Hypothalamus (tissue), 51 donors: ENCODE measurements at places on chromosomes 6 and 20.

- no peak for DNase-seq
Observed at GRCh38 chr6:110930781-110931180, 27.7 kb upstream of the GTF3C6 start.

GRCh38 chr20:31496761-31497295, 17.4 kb upstream of the HM13 start:
- DNase-seq: no peak

DNA sequence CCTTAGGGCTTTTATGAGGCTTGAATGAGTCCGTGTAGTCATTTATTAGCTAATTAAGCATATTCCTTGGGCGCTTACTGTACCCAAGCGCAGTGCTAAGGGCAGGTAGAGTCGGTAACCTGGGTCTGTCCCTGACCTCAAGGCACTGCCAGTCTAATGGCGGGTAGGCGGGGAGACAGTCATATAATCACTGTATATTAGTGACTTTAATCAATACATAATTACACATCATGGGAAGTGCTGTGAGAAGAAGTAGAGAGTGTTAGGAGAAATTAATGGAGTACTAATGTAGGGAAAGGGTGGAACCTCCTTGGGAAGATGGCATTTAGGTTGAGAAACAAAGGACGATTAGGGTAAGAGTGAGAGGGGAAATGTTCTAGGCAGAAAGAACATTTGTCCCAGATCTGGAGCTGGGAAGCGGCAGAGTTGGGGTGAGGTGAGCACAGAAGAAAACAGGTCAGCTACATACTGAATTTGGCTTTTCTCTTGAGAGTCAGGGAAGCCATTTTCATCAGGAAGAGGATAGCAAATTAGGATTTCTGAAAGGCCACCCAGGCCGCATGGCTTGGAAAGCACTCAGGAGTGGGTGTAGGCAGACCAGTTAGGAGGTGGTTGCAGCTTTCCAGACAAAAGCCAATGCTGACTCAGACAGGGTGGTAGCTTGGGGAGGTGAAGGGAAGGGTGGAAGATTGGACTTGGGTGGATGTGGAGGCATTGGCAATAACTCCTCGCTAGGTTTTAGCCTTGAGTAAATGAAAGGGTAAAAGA, 954 bp upstream of the BLCAP start:
- DNase-seq: no peak

GRCh38 chr6:142613981-142614380, 312.2 kb downstream of the ADGRG6 start:
- no peak for DNase-seq

DNA sequence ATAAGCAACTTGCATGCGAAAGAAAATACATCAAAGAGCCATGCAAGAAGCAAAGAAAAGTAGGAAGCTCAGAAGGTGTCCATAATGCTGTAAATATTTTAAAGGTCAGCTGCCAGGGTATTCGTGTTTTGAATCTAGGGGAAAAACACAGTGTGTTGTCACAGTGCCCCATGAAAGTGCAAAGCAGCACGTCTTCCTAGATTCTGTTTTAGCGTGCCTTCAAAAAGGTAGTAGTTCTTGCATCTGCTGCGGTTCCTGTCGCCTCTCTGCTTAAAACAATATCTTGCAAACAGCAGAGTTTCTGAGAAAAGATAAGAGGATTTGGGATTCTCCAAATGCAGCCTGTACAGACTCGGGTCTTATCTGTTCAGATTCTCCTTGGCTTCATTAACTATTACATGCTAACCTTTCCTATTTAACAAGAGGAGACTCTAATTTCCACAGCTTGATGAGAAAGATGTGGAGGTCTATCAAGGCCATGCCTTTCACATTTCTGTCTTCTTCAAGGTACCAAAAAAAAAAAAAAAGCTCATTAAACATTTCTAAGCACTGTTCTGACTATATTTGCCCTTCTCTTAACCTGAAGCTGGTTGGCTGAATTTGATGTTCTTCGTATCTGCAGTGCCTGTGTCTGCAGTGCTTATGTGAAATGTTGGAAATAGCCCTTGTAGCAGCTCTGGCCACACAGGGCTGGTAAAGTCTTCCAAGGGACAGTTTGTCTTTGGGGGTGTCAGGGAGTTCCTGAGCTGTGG, 297.5 kb downstream of the ADGB start:
- DNase-seq: no peak

- no peak for DNase-seq
Observed at GRCh38 chr6:83378621-83379388, 52.0 kb downstream of the ME1 start.

DNA sequence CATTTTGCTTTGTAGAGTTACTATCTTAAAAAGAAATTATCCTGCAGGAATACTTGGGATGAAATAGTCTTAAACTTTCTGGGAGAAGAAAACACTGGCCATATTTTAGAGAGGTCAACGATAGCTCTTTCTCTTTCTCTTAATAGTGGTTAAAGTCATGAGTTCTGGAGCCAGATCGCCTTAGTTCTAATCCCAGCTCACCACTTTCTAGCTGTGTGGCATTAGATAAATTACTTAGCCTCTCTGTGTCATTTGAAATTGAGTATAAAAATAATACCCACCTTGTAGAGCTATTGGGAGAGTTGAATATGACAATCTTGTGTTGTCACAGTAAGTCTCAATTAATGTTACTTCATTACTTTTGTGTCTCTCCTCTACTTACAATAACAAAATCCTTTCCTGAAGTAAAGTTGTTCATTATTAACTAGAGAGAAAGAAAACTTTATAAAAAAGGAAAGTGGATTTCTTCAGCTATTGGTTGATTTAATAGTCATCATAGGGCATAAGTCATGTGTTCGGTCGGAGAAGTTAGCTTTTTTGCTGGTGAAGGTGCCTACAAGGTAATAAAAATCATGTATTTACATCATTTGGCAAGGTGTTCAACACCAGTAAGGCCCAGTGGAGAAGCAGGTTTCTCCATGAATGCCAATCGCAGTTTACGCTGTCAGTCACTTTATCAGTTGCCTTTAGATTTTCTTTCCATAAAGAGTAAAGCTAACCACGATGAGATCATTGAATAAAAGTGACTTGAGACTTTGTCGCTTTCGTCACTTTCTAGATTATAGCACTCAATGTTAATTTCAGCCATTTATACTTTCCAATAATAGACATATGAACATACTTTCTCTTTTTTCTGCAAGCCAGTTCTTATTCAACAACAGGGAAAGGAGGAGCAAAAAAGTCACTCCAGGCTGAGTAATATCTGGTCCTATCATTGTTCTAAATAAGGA, 2.0 kb downstream of the NEDD9 start:
- no peak for DNase-seq

DNA sequence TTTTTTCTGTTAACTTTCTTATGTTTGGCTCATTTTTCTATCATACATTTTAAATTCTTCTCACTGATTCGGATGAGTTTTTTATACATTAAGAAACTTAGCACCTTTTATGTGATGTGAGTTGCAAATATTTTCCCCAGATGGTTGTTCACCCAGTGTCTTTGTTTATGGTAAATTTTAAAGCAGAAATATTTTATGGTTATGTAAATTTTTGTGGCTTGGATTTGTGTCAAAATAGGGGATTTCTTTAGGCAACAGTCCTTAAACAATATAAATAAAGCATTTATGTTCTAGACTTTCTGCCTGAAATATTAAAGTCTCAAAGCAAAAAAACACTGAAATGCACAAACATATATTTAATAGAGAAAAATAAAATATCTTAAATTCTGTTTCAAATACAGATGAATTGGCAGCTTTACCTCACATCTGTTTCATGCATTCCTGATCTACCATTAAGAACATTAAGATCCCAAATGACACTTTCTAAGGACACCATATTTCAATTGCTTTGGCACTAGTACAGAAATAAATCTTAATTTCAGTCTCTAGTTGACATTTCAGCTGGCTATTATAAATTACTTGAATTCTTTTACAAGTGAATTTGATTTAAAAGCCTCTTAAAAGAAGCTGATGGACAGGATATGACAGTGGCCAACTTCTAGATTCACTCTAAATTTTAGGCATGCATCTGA, 646.6 kb downstream of the HACE1 start:
- DNase-seq: no peak

GRCh38 chr6:125729983-125730382, 19.4 kb upstream of the HEY2 start:
- no peak for DNase-seq

DNA sequence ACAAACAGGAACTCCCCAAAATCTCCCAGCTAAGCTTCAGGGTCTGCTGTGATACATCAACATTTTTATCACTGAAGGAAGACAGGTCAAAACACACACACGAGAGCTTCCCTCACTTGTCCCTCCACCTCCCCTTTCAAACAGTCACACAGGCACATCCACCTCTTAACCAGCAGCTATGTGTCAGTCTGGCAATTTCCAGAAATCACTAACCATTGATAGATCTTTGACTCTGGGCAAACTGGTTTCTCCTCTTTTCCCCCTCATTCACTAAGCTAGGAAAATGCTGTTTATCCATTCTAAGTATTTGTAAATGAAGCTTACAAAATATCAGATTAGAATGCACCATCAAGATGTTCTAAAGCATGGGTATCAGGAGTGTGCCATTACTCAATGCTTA, 87.8 kb downstream of the DCDC2 start:
- DNase-seq: no peak

- no peak for DNase-seq
Observed at GRCh38 chr20:44188752-44189151, 1.8 kb upstream of the JPH2 start.

DNA sequence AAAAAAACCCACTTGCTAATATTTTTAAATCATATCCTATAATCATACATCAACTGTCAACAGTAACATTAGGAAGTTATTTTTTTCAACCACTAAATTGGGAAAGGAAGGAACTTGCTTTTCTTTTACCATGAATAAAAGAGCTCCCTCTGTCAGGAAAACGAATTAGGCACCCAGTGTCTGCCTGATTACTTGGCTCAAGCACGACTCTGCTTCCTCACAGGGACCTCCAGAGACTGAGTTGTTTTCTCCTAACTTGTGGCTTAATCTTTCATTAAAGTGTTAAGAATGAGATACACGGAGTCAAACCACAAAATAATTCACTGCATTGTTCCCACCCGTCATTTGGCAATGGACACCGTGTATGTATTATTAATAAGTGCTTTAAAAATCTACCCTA, 1405.1 kb upstream of the EYS start:
- DNase-seq: no peak

DNA sequence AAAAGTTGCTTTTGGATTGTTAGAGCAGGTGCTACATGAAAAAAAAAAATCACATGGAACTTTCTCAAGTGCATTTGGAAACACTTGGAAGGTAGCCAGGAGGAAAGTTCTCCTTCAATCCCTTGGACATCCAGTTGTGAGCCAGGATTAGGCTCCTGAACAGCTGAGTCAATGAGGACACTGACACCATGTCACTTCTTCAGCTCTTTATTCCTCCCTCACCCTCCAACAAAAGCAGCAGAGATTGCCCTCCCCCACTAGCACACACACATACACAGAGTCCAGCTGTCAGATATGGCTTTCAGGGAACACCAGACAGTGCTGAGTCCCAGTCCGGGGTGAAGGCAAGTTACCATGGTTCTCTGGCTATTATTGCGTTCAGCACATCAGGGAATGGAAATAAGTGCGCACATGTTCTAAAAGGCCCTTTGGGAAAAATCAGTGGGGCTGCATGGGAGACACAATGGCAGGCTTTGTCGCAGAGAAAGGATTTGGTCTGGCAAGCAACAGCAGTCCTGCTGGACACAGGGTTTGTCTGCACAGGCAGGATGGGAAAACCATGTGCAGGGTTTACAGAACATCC, 124.7 kb upstream of the MARCKS start:
- DNase-seq: peak; percentile 49

DNA sequence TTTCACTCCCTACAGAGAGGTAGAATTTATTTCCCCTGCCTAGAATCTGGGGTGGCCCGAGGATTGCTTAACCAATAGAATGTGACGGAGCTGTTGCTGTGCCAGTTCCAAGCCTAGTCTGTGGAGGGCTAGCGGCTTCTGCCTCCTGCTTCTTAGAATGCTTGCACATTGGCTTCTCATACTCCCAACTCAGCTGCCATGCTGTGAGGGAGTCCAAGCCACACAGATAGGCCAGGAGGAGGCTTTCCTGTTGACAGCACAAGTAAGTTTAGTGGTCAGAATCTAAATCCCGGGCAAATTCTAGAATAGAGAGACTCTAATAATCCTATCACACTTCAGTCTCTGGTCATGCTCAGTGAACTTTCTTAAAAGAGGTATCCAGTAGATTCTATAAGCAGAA, 57.5 kb upstream of the SNRPB2 start:
- DNase-seq: no peak

- no peak for DNase-seq
Observed at GRCh38 chr6:107603006-107603370, 113.1 kb downstream of the SOBP start.

- no peak for DNase-seq
Observed at GRCh38 chr6:78611886-78612480, 255.4 kb upstream of the IRAK1BP1 start.

- no peak for DNase-seq
Observed at GRCh38 chr6:46410334-46410953, 80.8 kb downstream of the RCAN2 start.

DNA sequence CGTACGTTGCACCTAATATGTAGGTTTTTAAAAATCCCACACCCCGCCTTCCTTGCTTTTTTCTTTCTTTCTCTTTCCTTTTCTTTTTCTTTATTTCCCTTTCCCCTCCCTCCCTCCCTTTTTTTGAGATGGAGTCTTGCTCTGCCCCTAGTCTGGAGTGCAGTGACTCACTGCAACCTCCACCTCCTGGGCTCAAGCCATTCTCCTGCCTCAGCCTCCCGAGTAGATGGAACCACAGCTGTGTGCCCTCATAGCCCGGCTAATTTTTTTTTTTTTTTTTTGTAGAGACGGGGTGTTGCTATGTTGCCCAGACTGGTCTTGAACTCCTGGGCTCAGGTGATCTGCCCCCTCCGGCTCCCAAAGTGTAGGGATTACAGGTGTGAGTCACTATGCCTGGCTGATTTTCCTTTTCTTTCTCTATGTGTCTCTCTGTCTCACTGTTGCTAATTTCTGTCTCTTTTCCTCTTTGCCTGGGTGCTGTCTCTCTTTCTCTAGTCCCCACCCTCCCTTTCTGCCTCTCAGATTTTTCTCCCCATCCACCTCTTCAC, 61.2 kb downstream of the SRC start:
- DNase-seq: no peak

GRCh38 chr6:16316741-16317251, 78.4 kb downstream of the GMPR start:
- DNase-seq: no peak

- no peak for DNase-seq
Observed at GRCh38 chr6:10659699-10660348, 34.6 kb downstream of the C6orf52 start.

DNA sequence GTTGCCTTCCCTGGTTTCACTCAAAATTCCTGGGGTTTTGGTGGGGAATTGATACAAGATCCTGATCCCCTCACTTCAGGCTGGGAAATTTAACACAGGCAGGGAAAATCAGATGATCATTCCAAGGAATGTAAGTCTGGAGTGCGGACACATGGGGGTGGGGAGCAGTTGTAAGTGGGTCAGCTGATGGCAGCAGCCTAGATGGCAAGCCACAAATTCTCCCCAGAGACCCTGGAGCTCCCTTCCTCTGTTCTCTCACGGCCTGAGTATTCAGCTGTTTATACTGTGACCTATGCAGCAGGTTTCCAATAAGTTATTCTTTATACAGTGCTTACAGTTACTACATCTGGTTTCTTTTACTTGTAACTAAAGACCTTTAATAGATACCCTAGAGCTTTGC, 144.9 kb downstream of the SH3BGRL2 start:
- DNase-seq: no peak
